ENCODE measurements at places on chromosomes 1 and 21.

DNA sequence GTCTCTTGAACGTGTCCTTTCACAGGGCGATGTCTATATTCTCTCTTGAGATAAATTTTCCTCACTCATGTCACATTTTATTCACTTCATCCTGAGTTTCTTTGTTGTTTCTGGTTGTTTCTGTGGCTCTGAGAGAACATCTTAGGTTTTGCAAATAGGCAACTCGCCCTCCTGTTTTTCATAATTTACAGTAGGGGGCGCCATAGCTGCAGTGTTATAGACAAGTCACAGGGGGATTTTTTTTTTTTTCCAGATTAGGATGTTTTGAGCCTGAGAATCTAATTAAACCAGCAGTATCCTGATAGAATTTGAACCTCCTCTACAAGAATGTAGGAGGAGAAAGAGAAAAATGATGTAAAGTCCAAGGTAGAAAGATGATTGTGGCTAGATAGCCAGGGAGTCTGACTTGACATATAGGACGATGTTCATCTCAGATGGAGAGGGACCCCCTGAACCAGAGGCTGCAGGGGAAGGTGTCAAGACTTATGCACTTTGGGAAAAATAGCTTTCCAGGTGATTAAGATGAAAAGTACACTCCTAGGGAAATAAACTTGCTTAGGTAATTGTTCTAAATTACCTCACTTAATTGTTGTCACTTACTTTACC is 76.3 kb downstream of the ZP4 start:
- DNase-seq = no peak

DNA sequence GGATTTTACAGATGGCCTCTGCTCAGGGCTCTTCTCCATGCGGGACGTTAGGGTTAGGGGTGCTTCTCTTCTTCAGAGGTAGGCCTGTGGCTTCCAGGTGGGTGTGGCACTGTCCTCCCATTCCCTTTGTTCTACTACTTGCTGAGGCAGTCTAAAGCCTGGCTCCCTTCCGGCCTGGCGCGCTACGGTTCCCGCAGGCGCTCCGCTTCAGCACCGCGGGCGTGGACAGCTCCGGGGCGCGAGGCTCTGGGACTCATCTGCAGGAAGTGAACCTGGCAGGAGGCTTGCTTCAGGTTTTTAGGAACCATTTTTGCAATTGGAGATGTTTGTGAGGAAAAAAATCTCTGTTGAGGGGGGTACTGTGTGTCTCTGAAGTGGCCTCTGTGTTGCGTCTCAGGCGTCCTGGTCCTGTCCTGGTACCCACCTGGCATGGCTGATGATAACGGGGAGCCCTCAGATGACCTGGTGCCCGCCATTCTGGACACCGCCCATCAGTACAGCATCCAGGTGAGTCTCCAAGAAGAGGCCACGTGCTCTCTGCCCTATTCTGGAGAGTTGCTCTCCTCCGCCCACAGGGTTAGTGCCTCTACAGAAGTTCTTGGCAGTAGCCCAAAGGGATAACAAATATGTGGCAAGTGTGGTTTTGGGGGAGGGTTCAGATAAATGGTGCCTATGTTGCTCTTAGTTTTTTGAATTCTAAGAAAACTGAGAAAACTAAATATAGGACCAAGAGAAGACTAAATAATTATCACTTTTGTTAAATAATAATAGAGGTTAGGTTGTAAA is 1.9 kb downstream of the MANEAL start:
- no peak for DNase-seq

GRCh38 chr1:13825033-13825432 is 125.0 kb downstream of the PRDM2 start:
- DNase-seq = no peak

GRCh38 chr21:35375115-35375514 is 326.0 kb upstream of the RUNX1 start:
- peak; percentile 45 for DNase-seq

- DNase-seq = no peak
These were observed 126.0 kb upstream of the UBE2U start for GRCh38 chr1:64077281-64077940.

DNA sequence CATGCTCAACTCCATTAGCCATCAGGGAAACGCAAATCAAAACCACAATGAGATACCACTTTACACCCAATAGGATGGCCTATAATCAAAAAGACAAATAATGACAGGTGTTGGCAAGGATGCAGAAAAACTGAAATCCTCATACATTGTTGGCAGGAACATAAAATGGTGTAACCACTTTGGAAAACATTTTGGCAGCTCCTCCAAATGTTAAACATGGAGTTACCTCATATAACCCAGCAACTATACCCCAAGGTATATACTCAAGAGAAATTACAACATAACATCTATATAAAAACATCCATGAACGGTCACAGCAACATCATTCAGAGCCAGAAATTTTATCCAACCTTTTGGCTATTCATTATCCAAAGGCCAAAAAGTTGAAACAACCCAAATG is 11.6 kb downstream of the EIF4G3 start:
- no peak for DNase-seq

DNA sequence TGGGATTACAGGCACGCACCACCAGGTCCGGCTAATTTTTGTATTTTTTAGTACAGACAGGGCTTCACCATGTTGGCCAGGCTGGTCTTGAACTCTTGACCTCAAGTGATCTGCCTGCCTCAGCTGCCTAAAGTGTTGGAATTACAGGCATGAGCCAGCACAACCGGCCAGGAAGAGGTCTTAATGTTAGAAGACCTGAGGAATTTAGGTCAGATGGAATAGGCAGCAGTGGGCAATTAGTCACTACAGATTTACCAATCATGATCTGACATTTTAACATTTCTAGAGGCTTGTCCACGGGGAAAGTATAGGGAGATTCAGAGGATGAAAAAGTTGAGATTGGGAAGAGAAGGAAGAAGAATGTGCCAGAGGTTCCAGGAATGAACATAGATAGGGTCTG is 8.9 kb upstream of the APP start:
- no peak for DNase-seq
